ENCODE measurements at places on chromosomes 4 and X.

GRCh38 chrX:20653070-20653469 lies 386.4 kb upstream of the RPS6KA3 start:
- no peak for DNase-seq

- DNase-seq: no peak
These were observed 25.6 kb upstream of the SORBS2 start for GRCh38 chr4:185837415-185838103.

GRCh38 chr4:129140521-129140920 lies 44.6 kb downstream of the C4orf33 start:
- DNase-seq: no peak

DNA sequence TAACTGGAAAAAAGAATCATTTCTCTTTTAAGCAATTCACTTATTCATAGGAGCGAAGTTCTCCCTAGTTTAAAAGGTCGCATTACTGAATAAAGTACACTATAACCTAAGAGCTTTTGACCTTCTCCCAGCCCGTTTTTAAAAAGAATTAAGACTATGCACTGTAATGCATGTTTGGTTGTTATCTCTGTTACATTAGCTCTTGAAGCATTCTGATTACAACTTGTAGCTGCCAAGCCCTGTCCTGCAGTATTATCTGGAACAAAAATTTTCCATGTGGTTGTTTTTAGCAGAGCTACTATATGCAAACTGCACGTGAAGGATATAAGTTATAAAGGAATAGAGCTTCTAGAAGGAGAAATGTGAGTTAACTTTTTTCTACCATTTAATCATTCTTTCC lies 8.1 kb downstream of the GAB1 start:
- no peak for DNase-seq

DNA sequence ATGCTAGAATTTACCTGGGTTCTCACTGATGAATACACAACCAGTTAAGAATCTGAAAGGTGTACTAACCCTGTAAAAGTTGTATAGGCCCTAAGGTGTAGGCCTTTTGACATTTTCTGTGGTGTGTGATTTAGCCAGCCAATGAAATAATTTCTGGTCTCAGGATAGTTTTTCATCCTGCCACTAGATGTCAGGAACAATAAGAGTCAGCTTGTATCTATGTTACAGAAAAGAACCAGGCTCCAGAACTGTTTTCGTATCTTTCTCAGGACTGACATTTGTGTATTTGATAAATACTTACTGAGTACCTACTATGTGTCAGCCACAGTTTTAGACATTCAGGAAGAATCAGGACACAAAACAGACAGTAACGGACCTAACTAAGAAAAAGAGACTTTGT lies 673.6 kb upstream of the TENM3 start:
- DNase-seq: no peak

DNA sequence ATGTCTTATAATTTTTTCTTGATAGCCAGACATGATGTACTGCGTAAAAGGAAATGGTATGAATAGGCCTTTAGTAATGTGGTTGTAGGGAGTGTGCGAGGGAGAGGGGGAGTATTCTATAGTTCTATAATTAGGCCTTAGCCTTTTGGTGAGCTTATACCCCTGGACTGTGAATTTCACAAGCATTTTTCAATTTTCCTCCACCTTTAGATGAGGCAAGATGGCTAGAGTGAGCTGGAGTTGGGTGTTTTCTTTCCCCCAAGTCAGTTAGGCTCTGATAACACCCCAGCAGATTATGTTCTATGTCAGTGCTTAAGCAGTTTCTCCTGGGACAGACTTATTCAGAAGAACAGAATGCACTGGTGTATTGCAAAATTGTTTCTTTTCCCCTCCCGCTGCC lies 210.2 kb upstream of the NPY2R start:
- DNase-seq: no peak

DNA sequence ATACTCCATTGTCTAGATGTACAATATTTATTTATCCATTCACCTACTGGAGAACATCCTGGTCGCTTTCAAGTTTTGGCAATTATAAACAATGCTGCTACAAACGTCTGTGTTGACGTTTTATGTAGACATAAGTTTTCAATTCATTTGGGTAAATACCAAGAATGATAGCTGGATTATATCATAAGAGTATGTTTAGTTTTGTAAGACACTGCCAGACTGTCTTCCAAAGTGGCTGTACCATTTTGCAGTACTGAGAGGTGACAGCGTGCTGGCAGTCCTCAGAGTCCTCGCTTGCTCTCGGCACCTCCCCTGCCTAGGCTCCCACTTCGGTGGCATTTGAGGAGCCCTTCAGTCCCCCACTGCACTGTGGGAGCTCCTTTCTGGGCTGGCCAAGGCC lies 253.3 kb upstream of the INTU start:
- DNase-seq: no peak

DNA sequence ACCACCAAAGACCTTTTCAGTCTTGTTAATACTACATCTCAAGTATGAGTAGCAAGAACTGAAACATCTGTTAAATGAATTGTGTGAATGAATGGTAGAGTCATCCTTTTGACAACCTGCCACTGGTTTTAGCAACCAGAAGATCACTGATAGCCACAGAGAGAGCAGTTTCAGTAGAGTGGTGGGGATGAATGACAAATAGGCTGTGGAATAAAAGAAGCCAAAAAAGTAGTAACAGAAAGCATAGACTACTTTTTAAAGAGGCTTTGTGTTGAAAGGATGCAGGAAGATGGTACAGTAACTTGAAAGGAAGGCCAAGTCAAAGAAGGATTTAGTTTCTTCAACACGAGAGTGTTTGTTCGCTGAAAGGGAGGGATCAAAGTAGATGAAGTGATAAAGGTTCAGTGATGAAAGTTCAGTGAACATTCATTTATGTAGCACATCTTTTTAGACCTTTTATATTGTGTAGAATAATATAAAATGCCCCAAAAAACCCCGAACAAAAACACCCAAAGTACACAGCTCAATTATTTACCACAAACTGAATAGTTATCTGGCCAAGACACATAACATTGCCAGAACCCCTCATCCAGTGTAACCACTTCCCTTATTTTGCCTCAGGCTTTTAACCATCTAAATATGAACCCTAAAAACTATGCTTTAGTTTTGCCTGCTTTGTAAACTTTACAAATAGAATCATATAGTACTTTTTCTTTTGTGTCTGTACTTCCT lies 40.1 kb upstream of the EIF1AX start:
- DNase-seq: no peak

- DNase-seq: no peak
These were observed 65.8 kb upstream of the PRPS1 start for GRCh38 chrX:107562482-107562881.

- no peak for DNase-seq
These were observed 1082.0 kb downstream of the RAPGEF2 start for GRCh38 chr4:160184884-160185283.

- DNase-seq: no peak
These were observed 2.9 kb downstream of the KLHL15 start for GRCh38 chrX:24023972-24024669.

GRCh38 chr4:96675896-96676295 lies 836.0 kb downstream of the PDHA2 start:
- no peak for DNase-seq

- peak; percentile 24 for DNase-seq
These were observed 1.3 kb downstream of the TAB3 start for GRCh38 chrX:30887721-30888120.

GRCh38 chr4:1403591-1404572 lies 2.4 kb downstream of the NKX1-1 start:
- no peak for DNase-seq

- DNase-seq: no peak
These were observed 11.2 kb downstream of the HNRNPD start for GRCh38 chr4:82362565-82362964.

DNA sequence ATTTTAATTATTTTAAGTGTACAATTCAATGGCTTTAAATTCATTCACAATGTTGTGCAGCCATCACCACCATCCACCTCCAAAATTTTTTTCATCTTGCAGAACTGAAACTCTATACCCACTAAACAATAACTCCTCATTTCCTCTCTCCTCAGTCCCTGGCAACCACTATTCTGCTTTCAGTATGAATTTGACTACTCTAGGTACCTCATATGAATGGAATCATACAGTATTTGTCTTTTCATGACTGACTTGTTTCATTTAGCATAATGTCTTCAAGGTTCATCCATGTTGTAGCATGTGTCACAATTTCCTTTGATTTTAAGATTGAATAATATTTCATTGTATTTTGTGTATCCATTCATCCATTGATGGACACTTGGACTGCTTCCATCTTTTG lies 46.9 kb downstream of the KIF4A start:
- no peak for DNase-seq

- no peak for DNase-seq
These were observed 132.0 kb upstream of the ATP6AP2 start for GRCh38 chrX:40448793-40449192.

GRCh38 chrX:44906542-44906941 lies 33.6 kb downstream of the KDM6A start:
- no peak for DNase-seq

DNA sequence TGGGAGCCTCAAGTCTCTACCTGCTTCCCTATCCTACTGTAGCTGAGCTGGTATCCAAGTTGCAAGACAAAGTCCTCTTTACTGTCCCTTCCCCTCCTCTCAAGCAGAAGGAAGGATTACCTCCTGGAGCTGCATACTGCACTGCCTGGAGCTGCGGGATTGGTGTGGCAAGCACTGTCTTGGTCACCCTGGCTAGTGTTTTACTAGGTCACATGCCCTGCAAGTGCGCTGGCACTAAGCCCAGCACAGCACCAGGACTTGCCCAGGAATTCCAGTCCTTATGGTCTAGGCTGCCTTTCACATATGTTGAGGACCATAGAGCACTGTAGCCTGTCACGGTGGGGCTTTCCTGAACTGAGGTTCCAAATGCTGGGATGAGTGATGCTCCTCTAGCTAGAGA lies 227.3 kb upstream of the ZC4H2 start:
- no peak for DNase-seq

DNA sequence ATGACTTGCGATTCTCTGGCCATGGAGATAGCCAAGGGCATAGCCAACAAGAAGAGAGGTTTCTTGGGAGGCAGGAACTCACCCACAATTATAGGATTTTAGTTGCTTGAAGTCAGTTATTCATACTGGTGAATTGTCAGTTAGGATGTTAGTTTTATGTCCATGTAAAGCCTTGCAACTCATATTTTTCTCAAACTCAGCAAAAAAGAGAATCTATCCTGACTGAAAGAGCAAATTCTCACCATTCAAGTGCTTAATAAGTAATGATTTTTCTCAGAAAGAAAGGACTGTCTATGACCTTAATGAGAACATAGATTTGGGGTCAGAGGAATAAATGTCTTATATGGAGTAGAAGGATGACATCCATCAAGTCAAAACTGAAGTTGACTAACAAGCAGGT lies 934.5 kb downstream of the STPG2 start:
- DNase-seq: no peak

DNA sequence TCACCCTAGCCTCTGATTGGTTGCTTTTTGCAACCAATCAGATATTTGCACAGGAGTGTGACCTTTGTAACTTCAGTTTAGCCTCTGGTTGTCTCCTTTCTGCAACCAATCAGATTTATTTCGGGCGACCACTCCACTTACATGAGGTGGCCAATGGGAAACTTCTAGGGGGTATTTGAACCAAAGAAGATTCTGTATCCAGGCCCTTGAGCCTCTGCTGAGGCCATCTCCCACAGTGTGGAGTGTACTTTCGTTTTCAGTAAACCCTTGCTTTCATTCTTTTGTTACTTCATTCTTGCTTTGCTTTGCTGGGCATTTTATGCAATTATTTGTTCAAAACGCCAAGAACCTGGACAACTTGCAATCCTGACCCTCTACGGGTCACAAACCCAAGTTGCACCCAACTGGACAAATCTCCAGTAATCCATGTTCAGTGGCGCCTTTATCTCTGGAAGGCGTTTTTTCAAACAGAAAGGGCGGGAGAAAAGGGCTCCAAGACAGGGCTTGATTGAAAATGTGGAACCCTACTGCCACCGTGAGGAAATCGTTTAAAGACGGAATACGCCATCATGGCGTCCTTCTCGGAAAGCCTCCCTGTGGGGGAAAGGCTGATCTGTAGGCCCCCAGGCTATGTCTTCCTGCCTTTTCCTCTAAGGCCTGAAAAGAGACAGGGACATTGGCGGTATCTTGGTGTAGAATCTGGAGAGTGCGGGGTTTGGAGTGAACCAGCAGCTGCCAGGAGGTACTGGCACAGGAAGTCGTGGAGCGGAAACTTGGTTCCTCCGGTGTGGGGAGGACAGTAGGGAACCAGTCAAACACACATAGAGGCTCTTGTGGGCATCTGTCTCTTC lies 184.6 kb downstream of the OR13H1 start:
- DNase-seq: no peak

- DNase-seq: no peak
These were observed 5.8 kb upstream of the TMEM271 start for GRCh38 chr4:581753-582361.

DNA sequence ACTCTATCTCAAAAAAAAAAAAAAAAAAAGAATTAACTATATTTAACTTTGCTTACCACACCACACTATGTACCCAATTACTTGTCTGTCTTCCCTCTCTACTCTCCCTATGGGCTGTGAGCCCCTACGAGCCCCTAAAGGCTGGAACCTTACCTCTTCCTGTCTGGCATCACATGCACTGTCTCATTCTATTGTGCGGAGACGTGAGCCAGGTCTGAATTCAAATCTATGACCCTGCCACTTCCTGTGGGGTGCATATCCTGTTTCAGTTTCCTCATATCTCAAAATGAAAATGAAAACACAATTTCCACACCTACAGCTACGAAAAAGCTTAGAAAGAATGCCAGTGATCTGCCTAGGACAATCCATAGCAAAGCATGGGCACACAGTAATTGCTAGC lies 42.9 kb upstream of the HS3ST1 start:
- peak; percentile 48 for DNase-seq

DNA sequence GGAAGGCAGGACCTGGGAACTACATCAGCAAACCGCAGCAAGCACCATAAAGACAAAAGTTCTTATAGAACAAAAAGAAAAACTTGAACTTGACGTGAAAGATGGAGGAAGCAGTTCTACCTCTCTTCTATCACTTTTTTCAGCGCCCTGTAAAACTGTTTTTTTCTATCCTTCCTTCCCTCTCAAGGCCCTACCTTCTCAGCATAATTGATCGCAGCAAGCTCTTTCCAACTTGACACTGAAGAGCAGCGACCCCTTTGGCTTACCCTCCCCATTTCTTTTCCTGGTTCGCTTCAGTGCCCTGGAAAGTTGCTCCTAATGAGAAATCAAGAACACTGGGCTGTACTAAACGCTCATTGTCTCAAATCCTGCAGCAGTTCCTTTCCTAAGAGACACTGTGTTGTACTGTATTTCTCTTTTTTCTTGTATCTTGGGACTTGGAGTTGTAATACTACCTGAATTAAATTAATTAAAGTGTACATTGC lies 150.6 kb upstream of the SLC4A4 start:
- DNase-seq: no peak

- DNase-seq: no peak
These were observed 626 bp downstream of the YTHDC1 start for GRCh38 chr4:68349279-68349648.

GRCh38 chr4:38664706-38665401 lies 855 bp downstream of the KLF3 start:
- no peak for DNase-seq

DNA sequence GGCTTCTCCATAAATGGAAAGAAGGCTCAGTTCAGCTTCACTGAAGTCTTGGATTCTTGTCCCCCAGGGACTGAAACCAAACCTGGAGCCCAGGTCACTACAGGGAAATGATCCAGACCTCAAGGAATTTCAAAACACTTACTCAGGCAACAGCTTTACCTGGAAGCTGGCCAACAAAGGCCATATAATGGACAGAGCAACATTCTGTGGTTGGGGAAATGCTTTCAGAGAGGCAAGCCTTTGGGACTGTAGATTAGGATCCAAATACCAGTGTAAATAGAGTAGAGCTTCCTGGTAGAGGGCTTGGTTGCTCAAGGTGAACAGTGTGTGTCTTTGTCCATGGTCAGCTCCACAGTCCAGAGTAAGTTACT lies 57.0 kb upstream of the PROM1 start:
- no peak for DNase-seq
